Stimulated activated CD4-positive, alpha-beta T cell treated with anti-CD3 and anti-CD28 coated beads, Interleukin-4, amount 100 ng/mL, for 4 hours (primary cell): ENCODE measurements at places on chromosomes 7 and 10.

DNA sequence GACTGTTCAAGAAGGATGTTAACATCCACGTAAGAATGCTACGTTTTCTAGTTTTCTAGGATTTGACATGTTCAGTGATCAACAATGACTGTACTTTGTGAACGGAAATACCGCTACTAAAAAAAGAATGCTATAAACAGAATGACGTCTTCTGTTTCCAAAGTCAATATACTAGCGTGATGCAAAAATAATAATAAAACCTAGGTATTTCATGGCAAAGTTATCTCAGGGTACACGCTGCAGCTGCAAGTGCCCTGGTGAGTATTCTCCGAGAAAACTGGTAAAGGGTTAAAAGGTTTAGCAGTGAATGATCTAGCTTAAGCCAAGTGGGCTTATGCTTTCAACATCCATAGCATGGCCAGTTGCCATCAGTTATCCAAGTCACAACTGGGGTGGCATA lies 653.3 kb upstream of the PFKP start:
- no peak for DNase-seq

GRCh38 chr10:49841615-49842332 lies 79.7 kb upstream of the OGDHL start:
- no peak for DNase-seq

GRCh38 chr7:41133690-41134299 lies 569.1 kb downstream of the INHBA start:
- DNase-seq, result no peak

- DNase-seq, result no peak
These were observed 1.7 kb upstream of the TMEM248 start for GRCh38 chr7:66919304-66919703.

DNA sequence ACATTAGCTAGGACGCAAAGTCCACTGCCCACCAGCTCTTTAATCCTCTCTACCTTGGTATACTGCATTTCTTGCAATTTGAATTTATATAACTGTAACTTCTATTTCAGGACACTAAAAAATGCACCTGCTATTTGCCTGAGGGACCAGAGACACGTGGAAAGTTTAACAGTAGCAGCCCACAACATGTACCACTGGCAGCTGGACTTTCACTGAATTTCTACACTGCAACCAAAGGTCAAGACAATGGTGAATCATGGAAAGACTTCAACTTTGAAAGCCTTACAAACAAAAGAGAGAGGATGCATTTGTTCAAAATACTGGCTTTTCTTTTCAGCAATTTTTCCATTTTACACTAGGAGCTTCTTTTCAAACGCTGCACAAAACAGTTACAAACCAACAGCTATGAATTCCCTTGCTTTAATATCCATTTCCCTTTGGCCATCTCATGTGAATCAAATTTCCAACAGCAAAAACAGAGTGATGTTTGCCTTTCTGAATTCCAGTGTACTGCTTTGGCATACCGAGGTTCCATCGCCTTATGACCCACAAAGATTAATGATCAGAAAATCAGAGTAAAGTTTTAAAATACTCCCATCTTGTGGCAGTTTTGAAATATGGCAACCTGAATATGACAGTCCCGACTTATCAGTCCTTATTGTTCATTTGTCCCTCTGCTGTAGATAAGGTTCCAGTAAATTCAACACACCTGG lies 29.9 kb upstream of the HNRNPH3 start:
- DNase-seq, result no peak

DNA sequence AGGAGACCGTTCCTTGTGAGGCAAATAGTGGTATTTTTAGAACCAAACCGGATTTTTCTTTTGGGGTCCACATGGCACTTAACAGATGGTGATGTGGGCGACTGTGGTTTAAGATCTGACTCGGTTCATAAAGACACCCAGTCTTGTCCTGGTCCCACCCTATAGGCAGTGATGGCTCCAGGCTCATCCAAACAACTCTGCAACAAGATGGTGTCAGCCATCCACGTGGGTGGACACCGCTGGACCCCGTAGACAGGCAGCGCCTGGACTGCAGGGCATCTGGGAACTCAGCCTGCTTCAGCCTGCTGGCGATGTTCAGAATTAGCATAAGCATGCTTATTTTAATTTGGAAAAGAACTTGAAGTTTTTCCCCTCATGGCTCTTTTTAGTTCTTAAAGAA lies 258.4 kb upstream of the FZD1 start:
- DNase-seq, result no peak

DNA sequence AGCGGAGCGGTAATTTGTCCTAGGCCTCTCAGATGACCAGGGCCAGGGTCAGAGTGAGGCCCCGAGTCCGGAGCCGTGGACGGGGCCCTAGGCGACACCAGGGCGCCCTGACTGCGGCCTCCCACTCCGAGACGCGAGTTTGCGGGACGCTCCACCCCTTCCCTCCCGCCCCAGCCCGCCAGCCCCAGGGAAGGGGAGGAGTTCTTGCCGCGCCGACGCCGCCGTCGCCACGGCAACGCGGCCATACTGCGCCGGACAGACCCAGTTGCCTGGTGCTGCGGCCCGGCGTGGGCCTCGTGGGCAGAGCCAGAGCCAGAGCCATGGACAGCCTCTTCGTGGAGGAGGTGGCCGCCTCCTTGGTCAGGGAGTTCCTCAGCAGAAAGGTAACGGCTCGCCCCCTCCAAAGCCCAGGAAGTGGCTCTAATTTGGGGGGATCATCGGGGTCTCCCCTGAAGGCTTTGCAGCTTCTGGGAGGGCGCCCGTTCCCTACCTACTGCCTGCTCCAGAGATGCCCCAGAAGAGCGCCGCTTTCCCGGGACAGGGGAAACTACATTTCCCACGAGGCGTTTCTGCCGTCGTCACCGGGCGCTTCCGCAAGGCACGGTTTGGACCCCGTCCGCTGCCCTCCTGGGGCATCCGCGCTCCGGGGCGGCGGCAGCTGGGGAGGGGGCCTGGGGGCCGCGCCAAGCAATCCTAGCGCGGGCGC lies at the start of gene MINDY4:
TSS of gene MINDY4 (plus strand) at position 244 of the 706 bp plus-strand sequence. CDS start at position 321, 77 bp downstream.
- DNase-seq, result peak; percentile 62

DNA sequence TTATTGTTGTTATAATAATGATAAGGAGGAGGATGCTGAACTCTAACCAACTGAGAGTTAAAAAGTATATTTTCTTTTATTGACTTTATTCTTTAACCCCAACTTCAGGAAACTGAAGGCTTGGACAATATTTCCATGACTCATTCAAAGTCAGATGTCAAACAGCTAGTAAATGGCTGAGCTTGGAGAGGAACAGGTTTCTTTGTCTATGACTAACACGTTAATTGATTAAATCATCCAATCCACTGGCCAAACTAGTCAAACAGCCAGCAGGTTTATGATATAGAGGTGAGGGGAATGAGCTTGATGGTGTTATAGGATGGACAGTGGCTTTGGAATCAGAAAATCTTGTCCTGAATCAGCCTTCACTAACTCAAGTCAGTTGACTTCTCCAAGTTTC lies 119.1 kb upstream of the WDR11 start:
- DNase-seq, result no peak

DNA sequence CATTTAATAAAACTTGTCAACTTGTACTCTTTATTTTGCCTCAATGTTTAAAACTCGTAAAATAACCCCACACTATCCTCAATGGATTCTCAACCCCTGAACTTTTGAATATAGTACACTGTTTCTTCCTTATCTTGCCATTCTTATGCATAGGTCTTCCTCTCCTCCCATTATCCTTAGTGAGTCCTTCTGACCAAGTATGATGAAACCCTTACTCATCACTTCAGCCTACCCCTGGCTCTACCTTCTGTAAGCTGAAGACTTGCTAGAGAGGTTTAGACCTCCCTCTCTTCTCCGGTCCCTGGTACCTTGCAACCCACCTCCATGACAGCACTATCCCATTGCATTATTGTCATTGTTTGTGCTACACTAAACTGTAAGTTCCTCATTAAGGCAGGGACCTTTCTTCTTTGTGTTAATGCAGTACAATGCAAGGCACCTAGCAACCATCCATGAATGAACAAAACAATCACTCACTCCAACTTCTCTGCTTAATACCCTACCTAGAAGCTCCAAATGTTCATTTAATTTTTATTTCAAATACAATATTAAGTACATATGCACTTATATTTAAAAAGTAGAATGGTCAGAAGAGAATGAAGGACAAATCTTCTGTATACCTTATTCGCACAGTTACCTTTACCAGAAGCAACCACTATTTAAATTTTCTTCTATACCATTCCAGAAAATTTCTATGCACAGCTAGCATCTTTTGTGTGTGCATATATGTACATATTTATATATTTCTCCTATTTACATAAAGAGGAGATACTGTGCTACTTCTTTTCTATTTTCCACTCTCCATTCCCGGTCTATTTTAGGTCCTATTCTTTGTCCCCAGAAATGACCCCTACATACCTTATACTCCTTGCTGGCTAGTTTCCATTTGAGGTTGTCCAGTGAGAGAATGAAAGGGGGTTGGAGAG lies 77.5 kb downstream of the SLC16A9 start:
- DNase-seq, result no peak
